Sigmoid colon (tissue), 7 donors: ENCODE measurements at places on chromosomes 16 and 17. TPM values are rescaled to one million over a fixed set of nuclear protein-coding genes. Genes with fewer than 3 reads are reported as not detected.
A peak's percentile ranks its signal among the peaks of the same experiment; 100 is the strongest.

C17orf78 gene
- total RNA-seq, result not detected

SHISA6 gene
- total RNA-seq, result 0.66 TPM

DNA sequence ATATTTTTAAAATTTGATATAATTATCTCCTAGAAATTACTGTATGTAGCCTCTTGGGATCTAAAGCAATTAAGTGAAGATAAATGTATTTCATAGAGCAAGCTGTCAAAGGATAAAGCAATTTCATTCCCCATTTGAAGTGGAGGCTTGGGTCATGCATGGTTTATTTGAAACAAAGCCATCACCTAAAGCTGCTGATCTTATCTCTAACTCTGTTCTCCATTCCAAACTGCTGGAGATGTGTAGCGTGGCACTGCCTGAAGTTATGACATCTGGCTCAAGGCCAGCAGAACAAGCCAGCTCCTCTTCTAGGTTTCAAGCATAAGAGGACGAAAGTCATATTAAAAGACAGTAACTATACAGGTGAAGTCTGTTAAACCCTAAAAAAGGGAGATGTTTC is 83.9 kb downstream of the HIC1 start:
- DNase-seq, result no peak

SULT1A1 gene
- total RNA-seq, result 10.2 TPM

GRCh38 chr17:17846645-17847044 is 9.9 kb upstream of the SREBF1 start:
- DNase-seq, result no peak

GRCh38 chr17:68840073-68840472 is 115.1 kb downstream of the ABCA8 start:
- DNase-seq, result no peak

DNA sequence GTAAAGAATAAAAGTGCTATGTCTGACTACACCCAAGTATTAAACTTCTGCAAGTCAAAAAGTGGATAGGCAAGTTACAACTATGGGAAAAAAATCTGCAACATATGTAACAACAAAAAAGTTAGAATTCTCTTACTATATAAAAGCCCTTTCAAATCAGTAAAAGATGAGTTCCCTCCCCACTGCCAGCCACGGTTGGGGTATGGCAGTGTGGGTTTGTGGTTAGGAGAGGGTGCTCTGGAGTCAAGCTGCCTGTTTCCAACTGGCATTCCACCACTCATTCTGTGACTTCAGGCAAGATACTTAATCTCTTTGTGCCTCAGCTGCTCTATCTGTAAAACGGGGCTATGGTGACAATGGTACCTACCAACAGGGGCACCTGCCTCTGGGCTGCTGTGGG is 26.6 kb upstream of the MFSD6L start:
- DNase-seq, result peak; percentile 18

DNA sequence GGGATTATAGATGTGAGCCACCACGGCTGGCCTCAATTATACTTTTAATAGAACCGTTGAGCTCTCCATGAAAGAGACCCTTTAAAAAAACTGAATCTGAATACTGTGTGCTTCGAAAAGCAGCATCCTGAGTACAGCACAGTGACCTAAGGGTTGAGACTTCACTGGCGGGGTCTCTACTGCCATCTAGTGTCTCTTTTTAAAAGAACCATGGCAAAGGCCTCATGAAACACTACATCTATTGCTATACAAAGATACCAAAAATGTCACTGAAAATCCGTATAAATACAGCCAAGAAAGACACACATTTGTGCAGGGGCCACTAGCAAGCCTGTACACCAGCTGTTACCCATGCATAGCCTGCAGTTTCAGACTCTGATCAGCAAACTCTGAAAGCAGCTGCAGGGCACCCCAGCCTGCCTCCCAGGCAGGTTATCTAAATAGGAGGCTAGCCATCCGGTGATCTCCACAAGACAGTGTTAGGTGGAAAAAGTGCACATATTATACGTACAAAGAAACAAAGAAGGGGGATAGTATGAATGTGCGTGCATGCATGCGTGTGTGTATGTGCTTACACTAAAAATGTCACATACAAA is 35.3 kb downstream of the NPLOC4 start:
- DNase-seq, result no peak

- peak; percentile 38 for DNase-seq
Observed at GRCh38 chr17:45753645-45754225, 30.4 kb upstream of the CRHR1 start.

DNA sequence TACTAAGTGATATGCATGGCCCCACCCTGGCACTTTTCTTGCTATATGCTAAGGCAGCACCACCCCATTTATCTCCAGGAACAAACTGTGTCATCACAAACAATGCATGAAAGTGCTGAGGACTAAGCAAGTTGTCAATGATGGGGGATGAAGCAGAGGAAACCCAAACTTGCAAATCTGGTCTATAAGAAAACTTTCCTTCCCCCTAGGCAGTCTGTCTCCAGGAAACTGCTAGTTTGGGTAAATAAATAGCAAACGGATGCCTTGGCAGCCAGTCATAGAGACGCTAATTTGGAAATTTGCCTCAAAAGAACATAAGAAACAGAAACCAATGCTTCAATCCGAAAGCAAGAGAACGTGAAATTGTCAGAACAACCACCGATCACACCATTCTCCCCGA is 5.6 kb upstream of the HSBP1 start:
- no peak for DNase-seq

GRCh38 chr17:180381-181244 is 837 bp downstream of the DOC2B start:
- DNase-seq, result no peak

GRCh38 chr17:76065775-76066174 is 6.5 kb downstream of the SRP68 start:
- no peak for DNase-seq

DNA sequence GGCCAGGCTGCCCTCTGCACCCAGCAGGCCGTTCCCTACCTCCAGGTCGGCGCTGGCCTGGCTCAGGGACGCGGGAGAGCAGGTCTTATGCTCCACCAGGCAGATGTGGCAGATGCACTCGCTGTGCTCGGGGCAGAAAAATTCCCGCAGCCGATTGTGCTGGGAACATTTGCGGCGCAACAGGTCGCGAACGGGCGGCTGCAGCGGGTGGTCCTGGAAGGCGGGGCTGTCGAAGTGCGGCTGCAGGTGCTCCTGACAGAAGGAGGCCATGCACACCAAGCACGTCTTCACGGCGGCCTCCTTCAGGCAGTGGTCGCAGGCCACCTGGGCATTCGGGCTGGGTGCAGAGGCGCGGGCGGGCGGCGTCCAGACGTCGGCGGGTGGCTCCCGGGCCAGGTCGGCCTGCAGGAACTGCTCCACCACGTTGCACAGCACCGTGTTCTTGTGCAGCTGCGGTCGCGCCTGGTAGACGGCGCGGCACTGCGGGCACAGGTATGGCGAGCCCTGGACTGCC is 439 bp downstream of the TRIM25 start:
- peak; percentile 68 for DNase-seq
